Activated naive CD8-positive, alpha-beta T cell treated with anti-CD3 and anti-CD28 coated beads, Interleukin-2, amount 50 U/mL, for 24 hours (primary cell): ENCODE measurements at places on chromosomes 6 and 20.
A peak's percentile ranks its signal among the peaks of the same experiment; 100 is the strongest.

DNA sequence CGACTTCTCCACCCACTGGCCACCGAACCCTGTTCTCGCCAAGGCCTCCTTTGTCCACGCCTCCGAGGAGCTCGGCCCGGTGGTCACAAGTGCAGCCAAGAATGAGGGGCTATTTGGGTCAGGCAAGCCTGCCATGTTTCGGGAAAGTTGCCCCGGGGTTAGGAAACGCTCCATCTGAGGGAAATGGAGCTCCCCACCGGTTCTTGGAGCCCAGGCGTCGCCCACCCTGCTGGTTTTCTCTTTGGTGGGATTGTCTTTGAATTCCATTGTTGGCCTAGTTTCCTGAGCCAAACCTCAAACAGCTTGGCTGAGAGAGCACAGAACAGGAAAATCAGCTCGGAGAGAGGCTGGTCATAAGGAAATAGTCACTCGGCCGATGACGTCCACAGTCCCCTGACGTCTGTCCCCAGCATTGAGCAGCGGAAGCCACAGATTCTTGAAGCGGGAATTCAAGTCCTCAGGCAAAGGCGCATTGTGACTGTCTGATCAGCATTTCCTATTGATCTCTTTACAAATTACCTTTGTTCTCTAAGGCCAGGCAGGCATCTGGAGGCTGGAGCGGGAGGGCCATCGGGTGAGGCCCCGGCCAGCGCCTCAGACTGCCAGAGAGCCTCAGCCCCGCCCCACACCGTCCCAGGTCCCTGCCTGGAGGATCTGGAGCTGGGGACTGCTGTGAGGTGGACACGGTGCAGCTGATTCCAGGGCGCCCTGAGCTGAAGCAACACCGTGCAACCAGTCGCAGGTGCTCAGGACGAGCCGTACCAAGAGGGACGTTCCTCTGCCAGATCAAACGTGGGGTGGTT, 138.6 kb downstream of the DLL1 start:
- no peak for DNase-seq

DNA sequence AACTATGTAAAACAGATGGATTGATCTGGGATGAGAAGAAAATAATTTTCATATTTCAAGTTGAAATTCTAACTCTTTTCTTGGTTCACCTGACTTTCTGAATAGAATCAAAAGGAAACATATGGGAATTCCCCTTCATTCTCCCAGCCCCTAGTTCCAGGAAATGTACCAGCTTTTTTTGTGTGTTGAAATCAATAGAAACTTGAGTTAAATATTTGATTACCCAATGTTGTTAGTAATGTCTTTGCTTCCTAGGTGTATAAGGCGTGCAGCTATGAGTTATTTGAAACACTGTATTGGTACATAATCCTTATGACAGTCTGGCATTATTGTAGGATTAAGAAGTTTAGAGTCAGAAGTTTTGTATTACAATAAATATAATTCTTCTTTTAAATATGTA, 21.5 kb downstream of the VNN2 start:
- no peak for DNase-seq

GRCh38 chr6:46758960-46759753, 12.4 kb downstream of the ANKRD66 start:
- no peak for DNase-seq

DNA sequence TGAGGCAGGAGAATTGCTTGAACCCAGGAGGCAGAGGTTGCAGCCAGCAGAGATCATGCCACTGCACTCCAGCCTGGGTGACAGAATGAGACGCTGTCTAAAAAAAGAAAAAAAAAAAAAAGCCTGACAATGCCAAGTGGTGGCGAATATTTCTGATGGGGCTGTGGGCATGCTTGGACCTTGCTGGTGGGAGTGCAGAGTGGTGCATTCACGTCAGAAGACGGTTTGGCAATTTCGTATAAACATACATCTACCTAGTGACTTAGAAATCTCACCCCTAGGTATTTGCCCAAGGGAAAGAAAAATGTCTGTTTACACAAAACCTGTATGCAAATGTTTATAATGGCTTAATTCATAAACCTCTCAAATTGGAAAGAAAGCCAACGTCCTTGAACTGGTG, 33.6 kb downstream of the CTCFL start:
- no peak for DNase-seq

- peak; percentile 64 for DNase-seq
These were observed 4.2 kb upstream of the PRPH2 start for GRCh38 chr6:42726485-42727086.

- DNase-seq = no peak
These were observed 14.3 kb upstream of the TRPC4AP start for GRCh38 chr20:35106827-35107380.

- DNase-seq = no peak
These were observed 188.8 kb upstream of the TBX18 start for GRCh38 chr6:84953111-84953755.

- peak; percentile 50 for DNase-seq
These were observed 80.3 kb downstream of the BACH2 start for GRCh38 chr6:90216072-90216977.

DNA sequence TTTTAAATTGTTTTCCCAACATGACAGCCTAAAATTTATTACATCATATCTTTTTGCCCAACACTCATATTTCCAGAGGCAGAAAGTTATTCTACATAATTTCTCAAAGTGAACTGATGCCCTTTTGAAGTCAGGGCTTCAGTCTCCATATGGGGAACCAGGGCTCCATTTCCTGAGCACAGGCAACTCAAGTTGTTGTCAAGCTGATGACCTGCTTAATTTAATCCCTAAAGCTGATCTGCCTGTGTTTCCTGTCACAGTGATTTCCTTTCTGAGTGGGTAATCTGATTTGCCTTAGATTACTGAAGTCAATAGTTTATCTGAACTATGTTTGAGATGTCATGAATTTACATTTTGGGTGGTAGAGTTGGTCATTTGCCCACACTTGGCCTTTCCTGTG, 932.1 kb upstream of the MANEA start:
- DNase-seq = no peak

- no peak for DNase-seq
These were observed 34.3 kb upstream of the COL9A1 start for GRCh38 chr6:70336996-70337742.

DNA sequence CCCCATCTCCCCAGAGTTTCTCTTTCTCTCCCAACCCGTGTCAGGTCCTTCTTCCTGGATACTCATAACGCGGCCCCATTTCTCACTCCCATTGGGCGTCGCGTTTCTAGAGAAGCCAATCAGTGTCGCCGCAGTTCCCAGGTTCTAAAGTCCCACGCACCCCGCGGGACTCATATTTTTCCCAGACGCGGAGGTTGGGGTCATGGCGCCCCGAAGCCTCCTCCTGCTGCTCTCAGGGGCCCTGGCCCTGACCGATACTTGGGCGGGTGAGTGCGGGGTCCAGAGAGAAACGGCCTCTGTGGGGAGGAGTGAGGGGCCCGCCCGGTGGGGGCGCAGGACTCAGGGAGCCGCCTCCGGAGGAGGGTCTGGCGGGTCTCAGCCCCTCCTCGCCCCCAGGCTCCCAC, at the start of gene HLA-F:
Gene HLA-F (plus strand): TSS at position 173 of the 404 bp plus-strand sequence. CDS start 30 bp downstream, at position 203.
- DNase-seq = no peak

GRCh38 chr6:113329942-113330635, 527.1 kb upstream of the MARCKS start:
- no peak for DNase-seq

DNA sequence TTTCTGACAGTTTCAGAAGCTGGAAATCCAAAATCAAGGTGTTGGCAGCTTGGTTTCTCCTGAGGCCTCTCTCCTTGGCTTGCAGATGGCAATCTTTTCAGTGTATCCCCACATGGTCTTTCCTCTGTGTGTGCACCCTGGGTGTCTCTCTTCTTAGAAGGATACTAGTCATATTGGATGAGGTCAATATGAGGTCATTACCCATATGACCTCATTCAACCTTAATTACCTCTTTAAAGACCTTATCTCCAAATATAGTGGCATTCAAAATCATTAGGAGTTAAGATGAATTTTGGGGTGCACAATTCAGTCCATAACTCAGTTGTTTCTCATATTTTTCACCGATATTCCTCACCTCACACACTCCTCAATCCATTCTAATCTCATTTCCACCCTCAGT, 92.4 kb upstream of the TGM3 start:
- no peak for DNase-seq
